ENCODE measurements at places on chromosomes 7 and 10. TPM values are rescaled to one million over a fixed set of nuclear protein-coding genes. Genes with fewer than 3 reads are reported as not detected.

RPEL1 gene
- total RNA-seq, result not detected

IFIT1B gene
- not detected for total RNA-seq

OR2A14 gene
- not detected for total RNA-seq

TRIM50 gene
- not detected for total RNA-seq

DKK1 gene
- total RNA-seq, result 112 TPM

H2BK1 gene
- not detected for total RNA-seq

TUBAL3 gene
- total RNA-seq, result not detected

PVRIG gene
- not detected for total RNA-seq

EVX1 gene
- total RNA-seq, result 0.50 TPM

DNMBP gene
- 27.9 TPM for total RNA-seq

SEMA3C gene
- total RNA-seq, result 46.4 TPM

ITPRID1 gene
- total RNA-seq, result not detected

TBXAS1 gene
- total RNA-seq, result 13.5 TPM

NRCAM gene
- total RNA-seq, result 26.5 TPM

AQP1 gene
- total RNA-seq, result 3.8 TPM

LIPK gene
- not detected for total RNA-seq

SLC16A9 gene
- 0.37 TPM for total RNA-seq

UTF1 gene
- total RNA-seq, result not detected

ZNF32 gene
- total RNA-seq, result 30.0 TPM

HOXA2 gene
- total RNA-seq, result not detected

THSD7A gene
- 0.94 TPM for total RNA-seq

GJD4 gene
- total RNA-seq, result not detected

AVPI1 gene
- 6.8 TPM for total RNA-seq
